ENCODE measurements at places on chromosomes 6 and 20.
A peak's percentile ranks its signal among the peaks of the same experiment; 100 is the strongest.

DNA sequence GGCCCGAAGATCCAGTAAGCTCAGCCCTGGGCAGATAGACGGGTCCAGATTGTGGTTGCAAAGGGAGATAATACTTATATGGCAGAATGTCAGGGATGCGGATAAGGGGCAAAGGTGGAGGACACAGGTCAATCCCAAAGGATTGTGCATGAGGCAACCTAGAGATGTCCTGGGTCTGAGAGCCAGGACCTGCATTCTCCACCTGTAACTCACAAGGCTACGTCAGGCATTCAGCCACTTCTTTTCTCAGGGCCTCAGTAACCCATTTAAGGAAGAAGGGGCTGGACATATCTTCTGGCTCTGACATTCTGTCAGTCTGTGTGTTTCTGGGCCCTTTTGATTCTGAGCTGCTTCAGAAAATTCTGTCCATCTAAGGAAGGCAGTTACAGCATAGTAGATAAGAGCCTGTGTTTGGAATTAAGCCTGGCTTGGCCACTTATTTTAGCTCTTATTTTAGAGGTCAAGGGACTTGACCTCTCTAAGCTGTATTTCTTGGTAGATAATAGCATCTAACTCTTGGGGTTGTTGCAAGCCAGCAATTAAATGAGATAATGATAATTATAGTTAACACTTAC, 40.2 kb downstream of the CNBD2 start:
- no peak for DNase-seq

DNA sequence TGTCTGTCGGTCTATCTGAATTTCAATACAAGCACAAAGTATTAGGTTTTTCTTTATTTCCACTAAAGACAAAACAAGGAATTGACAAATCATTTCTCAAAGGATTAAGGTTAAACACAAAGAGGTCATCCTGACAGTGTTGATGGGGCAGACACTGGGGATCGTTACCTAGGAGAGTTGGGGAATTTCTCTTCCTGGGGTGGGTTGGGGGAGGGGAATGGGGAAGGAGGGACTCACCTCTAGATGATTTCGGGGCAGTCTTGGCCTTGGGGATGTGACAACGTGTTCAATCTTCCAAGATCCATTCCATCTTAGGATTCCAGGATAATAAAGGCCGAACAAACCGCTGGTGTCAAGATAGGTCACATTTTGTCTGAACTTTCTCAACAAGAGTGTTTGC, 35.4 kb upstream of the FOXA2 start:
- no peak for DNase-seq

DNA sequence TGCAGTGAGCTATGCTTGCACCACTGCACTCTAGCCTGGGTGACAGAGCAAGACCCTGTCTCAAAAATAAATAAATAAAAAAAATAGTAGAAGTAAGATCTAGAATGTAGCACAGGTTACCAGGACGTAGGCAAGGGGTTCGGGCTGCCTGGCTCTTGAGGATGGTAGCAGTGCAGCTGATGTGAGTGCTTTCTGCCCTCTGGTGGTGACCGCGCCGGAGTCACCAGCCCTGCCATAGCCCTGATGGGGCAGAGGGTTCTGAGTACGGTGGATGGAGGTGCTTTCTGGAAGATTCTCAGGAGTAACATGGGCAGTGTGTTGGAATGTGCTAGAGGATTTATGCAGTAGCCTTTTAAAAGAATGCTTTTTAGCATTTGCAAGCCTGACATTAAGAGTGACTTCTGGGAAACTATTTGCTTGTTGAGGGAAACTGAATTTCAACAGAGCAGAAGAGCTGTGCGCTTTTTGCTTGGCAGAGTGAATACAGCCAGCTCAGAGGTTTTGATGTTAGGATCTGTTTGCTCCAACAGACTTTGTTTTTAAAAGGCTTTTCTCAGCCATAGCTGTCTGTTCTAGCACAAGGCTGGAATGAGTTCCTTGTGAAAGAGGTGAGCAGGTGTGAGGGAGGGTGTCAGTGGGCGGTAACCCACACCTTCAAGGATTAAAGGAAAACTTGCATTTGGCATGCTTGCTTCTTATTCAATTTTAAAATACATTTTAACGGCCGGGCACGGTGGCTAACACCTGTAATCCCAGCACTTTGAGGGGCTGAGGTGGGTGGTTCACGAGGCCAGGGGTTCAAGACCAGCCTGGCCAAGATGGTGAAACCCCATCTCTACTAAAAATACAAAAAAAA, 65.9 kb downstream of the PTPN1 start:
- DNase-seq = peak; percentile 75

- DNase-seq = no peak
These were observed 314.7 kb downstream of the PAX1 start for GRCh38 chr20:22020201-22020600.

DNA sequence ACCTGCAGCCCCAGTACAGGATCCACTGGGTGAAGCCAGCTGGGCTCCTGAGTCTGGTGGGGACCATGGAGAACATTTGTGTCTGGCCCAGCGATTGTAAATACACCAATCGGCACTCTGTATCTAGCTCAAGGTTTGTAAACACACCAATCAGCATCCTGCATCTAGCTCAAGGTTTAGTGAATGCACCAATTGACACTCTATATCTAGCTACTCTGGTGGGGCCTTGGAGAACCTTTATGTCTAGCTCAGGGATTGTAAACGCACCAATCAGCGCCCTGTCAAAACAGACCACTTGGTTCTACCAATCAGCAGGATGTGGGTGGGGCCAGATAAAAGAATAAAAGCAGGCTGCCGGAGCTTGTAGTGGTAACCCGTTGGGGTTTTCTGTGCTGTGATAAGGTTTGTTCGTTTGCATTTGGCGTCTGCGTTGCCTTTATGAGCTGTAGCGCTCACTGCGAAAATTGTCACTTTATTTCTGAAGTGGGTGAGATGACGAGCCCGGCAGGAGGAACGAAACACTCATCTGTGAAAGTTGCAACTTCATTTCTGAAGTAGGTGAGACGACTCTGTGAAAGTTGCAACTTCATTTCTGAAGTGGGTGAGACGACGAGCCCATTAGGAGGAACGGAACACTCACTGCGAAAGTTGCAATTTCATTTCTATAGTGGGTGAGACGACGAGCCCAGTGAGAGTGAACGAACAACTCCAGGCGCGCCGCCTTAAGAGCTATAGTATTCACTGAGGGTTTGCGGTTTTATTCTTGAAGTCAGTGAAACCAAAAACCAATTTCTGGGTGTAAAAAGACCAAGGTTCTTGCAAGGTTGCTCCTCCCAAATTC, 31.1 kb downstream of the SERPINB6 start:
- DNase-seq = no peak
